ENCODE measurements at places on chromosomes 3 and 15.

DNA sequence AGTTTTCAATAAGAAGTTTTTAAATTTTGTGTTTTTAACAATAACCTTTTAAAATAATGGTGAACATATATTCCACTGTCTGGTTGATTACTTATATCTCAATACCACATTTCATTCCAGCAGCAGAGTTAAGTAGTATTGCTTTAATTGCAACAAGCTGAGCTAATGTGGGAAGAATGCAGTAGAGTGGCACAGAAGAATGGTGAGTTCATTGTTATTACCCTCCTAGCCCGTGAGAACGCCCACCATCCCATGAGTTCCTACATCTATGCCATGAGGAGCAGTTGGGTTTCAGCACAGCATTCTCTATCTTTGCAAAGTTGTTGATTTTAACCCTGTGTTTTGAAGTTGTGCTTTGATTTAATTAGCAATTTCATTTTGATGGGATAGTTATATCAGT lies 17.8 kb upstream of the NR2E3 start:
- peak; percentile 94 for DNase-seq

DNA sequence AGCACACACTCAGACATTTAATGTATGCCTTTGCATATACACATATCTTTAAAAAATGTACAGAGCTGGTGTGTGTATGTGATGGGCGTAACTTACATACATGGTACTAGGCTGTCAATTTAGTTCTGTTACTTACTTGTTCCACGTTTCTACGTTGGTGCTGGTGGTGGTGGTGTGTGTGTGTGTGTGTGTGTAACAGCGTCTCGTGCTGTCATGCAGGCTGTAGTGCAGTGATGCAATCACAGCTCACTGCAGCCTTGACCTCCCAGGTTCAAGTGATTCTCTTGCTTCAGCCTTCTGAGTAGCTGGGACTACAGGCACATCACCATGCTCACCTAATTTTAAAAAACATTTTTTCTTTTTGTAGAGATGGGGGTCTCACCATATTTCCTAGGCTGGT lies 64.2 kb downstream of the ISG20 start:
- no peak for DNase-seq

DNA sequence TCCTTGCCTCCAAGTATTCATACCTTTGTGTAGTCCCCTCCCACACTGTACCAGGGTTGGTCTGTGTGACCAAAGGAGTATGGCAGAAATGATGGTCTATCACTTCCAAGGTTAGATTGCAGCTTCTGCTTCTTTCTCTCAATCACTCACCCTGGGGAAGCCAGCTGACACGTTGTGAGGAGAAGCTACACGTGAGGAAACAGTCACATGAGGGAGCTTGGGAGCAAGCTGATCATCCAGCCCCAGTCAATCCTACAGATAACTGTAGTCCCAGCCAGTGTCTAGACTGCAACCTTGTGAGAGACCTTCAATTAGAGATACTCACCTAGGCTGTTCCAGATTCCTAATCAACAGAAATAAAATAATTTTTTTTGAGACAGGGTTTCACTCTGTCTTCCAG lies 6.2 kb upstream of the ZNF774 start:
- no peak for DNase-seq

- peak; percentile 60 for DNase-seq
Observed at GRCh38 chr3:151283907-151284461, 5.6 kb upstream of the P2RY14 start.

- DNase-seq, result peak; percentile 60
Observed at GRCh38 chr15:25410649-25411048, 28.2 kb downstream of the UBE3A start.

DNA sequence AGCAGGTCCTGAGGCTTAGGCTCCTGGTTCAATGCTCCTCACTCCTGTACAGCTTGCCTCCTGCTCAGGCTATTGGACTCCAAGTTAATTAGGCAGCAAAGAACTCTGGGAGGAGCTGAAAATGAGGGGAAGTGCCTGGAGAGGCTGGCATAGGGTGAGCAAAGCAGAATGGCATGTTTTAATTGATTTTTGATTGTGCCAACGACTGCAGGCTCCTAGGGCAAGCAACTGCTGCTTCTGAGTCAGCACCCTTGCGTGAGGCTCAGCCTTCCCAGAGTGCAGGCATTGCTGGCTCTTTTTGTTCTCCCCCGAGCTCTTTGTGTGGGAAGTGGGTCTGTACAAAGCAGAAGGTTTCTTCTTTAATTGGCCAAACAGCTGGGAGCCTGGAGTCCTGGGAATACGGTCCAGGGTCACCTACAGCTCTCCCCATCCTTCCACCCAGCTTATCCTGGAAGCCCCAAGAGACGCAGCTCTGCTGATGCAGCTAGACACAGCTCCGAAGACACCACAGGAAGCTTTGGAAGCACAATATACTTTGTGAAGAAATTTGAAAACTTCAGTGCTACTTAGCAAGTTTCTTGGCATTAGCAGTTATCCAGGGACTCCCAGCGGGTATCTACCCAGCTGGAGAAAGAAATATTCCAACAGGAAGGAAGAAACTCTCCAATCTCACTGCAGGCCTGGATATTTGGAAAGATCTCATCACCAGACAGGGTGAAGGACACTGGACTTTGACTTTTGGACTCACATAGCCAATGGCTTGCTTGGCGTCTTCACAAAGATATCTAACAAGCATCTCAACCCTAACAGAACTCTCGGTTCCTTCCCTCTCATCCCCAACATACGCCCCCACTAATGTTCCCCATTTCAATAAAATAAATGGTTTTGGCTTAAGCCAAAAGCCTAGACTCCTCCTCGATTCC lies 76.8 kb downstream of the BDH1 start:
- DNase-seq, result peak; percentile 80

DNA sequence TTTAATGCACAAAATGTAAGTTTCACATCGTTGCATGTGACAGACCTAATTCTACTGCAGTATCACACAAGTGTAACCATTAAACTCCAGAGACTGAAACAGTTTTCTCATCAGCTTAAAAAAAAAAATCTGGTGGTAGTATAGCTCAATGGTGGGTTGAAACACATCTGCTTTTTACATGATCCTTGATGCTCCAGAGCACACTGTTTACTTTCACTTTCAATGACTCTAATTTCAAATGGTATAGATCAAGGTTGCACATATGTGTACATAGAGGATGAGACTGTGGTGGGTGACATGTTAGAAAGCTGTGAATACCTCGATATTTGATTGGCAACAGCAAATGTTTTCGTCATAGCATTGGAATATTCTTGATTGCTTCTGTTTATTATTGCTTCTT lies 22.4 kb downstream of the MCTP2 start:
- DNase-seq, result no peak

DNA sequence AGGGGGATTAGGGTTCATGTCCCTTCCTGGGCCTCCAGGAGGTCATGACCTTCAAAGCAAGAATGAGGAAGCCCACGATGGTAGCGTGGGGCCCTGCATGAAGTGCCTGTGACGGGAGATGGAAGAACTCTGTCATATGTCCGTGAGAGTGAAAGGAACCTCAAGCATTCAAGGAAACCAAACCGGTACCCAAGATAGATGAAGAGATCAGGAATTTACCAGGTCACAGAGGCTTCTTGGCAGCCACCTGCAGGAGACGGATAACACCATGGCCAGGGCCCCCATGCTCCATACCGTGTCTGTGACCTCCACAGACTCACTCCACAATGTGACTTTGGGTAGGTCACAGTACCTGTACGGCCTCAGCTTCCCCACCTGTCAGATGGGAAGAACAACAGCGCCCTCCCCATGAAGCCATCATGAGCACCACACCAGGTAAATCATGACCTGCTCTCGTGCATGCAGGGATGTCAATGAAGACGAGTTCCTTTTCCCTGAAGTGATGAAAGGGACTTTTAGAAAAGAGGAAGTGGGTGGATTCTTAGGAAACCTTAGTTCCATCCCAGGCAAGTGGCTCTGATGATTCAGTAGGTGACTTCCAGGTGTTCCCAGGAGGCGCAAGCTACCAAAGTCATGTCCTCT lies 23.3 kb upstream of the CYP11A1 start:
- DNase-seq, result no peak

- DNase-seq, result no peak
Observed at GRCh38 chr3:102059145-102059943, 210.0 kb downstream of the NFKBIZ start.

GRCh38 chr15:100725121-100726069 lies 123.0 kb downstream of the ASB7 start:
- DNase-seq, result peak; percentile 72

DNA sequence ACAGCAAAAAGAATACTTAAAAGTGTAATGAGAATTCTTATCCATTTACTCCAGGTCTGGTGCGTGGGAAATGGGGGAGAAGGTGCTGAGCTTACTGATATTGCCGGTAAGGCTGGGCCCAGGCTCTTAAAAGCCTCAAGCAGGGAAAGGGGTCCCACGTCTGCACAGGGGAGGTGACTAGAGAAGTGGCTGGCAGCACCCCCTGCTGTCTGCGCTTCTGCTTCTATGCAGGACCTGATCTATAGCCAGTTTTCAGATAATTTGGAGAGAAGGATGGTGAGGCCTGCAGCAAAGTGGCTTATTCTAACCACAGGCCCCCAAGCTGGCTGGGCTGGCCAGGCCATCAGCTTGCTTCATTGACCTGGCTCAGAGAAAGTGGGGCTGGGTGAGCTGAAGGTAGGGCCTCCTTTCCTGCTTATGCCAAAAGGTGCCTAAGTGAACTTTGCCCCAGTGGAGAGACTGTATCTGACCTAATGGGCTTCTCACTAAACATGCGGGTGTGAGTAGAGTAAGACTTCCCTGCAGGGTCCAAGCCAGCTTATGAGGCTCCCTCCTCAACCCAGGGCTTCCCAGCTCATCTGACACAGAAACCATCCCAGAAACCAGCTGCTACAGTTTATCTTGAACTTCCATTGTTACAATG lies 30.9 kb upstream of the ATP1B3 start:
- no peak for DNase-seq

DNA sequence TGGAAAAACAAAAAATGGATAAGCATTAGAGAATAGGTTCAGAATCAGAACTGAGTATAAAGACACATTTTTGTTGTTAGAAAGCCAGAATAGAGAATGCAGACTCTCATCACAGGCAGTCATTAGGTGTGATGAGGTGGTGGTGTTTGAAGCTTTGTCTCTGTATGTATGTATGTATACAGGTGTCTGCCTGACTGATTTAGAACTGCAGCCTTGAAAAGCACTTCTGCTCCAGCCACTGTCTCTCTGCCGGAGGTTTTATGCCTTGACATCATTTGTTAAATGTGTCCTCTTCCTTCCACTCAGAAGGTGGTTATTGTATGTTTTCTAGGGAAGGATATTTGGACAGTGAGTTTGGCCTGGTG lies 80.7 kb upstream of the ZBED2 start:
- DNase-seq, result no peak

DNA sequence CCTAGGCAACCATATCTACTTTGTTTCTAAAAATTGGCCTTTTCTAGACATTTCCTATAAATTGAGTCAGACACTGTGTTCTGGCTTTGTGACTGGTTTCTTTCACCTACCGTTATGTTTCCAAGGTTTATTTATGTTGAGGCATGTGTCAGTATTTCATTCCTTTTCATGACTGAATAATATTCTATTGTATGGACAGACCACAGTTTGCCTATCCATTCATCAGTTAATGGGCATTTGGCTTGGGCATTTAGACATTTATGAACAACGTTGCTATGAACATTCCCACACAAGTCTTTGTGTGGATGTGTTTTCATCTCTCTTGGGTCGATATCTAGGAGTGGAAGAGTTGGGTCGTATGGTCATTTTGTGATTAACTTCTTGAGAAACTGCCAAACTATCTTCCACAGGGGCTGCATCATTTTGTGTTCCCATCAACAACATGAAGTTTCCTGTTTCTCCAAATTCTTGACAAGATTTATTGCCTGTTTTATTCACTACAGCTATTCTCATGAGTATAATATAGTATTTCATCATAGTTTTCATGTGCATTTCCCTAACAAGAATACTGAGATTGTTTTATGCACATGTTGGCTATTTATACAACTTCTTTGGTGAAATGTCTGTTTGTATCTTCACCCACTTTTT lies 3.5 kb upstream of the EFCC1 start:
- DNase-seq, result no peak

DNA sequence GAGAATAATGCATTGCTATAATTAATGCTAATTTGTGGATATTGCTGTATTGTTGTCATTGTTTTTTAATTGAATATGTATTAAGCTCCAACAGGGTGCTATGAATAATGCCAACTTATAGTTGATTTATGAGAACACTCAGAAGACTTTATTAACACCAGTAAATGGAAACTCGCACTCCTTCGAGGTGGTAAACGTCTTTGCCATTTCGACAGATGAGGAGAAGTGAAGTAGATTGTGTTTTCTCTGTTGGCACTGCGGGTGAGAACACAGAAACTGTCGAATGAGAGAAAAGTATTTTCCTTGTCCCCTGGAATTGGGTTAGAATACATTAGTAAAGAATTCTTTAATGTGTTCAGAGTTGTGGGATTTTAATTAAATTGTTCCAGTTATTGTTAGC lies 354.5 kb downstream of the LPP start:
- DNase-seq, result no peak

DNA sequence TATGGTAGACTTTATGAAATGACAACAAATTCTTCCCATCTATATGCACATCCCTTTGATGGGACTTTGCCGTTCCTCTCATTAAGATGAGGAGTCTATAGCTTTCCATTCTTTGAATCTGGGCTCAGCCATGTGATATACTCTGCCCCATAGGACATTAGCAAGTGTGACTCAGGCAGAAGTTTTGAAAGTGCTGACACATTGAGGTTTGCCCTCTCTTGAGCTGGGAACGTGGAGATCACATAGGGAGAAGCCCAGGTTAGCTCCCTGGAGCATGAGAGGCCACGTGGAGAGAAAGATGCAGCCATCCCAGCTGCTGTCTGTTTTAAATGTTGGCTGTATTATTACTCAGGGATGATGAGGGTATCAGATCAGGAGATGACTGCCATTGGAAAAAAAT lies 67.7 kb upstream of the OXTR start:
- peak; percentile 84 for DNase-seq

DNA sequence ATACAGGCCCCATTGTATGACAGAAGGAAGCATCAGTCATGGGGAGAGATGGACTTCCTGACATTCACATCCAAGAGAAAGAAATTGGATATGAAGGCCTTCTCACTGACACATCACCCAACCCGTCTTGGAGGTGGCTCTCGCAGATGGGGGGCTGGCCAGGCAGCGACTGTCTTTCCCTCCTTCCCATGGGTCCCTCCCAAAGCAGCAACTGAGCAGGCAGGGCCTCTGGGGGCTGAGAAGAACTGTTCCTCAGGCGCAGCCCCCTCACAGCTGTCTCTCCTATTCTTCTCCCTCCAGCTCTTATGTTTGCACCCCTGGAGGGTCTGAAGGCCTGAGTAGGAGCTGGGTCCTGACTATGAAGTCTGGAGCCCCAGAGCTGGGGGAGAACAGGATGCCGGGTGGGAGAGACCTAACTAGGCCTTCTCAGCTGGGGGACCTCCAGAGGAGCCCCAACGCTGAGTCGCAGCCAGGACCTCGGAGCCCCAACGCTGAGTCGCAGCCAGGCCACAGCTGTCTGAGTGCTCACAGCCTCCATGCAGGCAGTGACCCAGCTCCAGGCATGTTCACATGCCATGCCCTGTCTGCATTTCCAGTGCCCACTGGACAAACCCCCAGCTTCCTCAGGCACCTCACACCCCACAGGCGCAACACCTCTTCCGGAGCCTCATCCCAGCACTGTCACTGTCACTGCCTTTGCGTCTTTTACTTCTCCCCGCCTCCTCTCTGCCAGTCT lies 29.6 kb downstream of the UMPS start:
- no peak for DNase-seq

- DNase-seq, result no peak
Observed at GRCh38 chr15:26729030-26729429, 43.8 kb downstream of the GABRB3 start.
